ENCODE measurements at places on chromosomes 16 and 17. TPM values are rescaled to one million over a fixed set of nuclear protein-coding genes. Genes with fewer than 3 reads are reported as not detected.

Gene ZNRF1
- total RNA-seq: 22.2 TPM

Gene MC1R
- total RNA-seq: 2.9 TPM

Gene KRT24
- not detected for total RNA-seq

Gene MGAT5B
- 0.33 TPM for total RNA-seq

Gene KCNJ18
- not detected for total RNA-seq

Gene ZNF624
- 3.9 TPM for total RNA-seq

Gene KRT34
- total RNA-seq: 2.9 TPM

Gene ATP1B2
- not detected for total RNA-seq

Gene CA5A
- not detected for total RNA-seq

Gene SECTM1
- total RNA-seq: 8.2 TPM

Gene FOXN1
- total RNA-seq: not detected

Gene KRT23
- total RNA-seq: not detected

Gene UBN1
- 26.9 TPM for total RNA-seq

Gene STH
- not detected for total RNA-seq

Gene NPIPB6
- 0.49 TPM for total RNA-seq

Gene MEFV
- total RNA-seq: not detected

Gene PIRT
- total RNA-seq: not detected

Gene WNT9B
- not detected for total RNA-seq

Gene ZCCHC14
- total RNA-seq: 13.0 TPM

Gene ADAD2
- 0.13 TPM for total RNA-seq

Gene RHBDL1
- total RNA-seq: 0.16 TPM

Gene TSNAXIP1
- total RNA-seq: 0.81 TPM

Gene ALDH3A1
- 0.33 TPM for total RNA-seq

Gene KRTAP2-3
- total RNA-seq: 2.6 TPM

Gene ASGR2
- total RNA-seq: not detected

Gene GLP2R
- total RNA-seq: 0.51 TPM

Gene CNTNAP1
- total RNA-seq: 9.8 TPM

Gene NOTUM
- 0.38 TPM for total RNA-seq

Gene NXN
- total RNA-seq: 72.2 TPM

Gene MYO15A
- 0.16 TPM for total RNA-seq

Gene GINS2
- total RNA-seq: 1.8 TPM

Gene FAM20A
- total RNA-seq: under 0.01 TPM

Gene HEATR9
- total RNA-seq: not detected

Gene ITGB4
- 4.1 TPM for total RNA-seq

Gene TUBG2
- 17.1 TPM for total RNA-seq

Gene SLC6A2
- total RNA-seq: not detected

Gene KCTD11
- total RNA-seq: 13.5 TPM

Gene CDC42EP4
- total RNA-seq: 56.9 TPM

Gene KCNJ12
- 0.65 TPM for total RNA-seq

Gene SLC38A7
- total RNA-seq: 10.8 TPM

Gene MT1X
- total RNA-seq: 80.4 TPM

Gene GDPD3
- total RNA-seq: 0.76 TPM

Gene CTF1
- total RNA-seq: 6.8 TPM

Gene ABAT
- 3.9 TPM for total RNA-seq

Gene MYCBPAP
- 0.98 TPM for total RNA-seq

Gene MYOCD
- 0.63 TPM for total RNA-seq

Gene FLYWCH1
- 54.1 TPM for total RNA-seq

Gene SDK2
- 0.33 TPM for total RNA-seq

Gene CCR7
- not detected for total RNA-seq

Gene ABCA3
- 7.8 TPM for total RNA-seq

Gene CDRT15
- not detected for total RNA-seq

Gene GAS2L2
- not detected for total RNA-seq
